ENCODE measurements at places on chromosomes 5 and 9.

DNA sequence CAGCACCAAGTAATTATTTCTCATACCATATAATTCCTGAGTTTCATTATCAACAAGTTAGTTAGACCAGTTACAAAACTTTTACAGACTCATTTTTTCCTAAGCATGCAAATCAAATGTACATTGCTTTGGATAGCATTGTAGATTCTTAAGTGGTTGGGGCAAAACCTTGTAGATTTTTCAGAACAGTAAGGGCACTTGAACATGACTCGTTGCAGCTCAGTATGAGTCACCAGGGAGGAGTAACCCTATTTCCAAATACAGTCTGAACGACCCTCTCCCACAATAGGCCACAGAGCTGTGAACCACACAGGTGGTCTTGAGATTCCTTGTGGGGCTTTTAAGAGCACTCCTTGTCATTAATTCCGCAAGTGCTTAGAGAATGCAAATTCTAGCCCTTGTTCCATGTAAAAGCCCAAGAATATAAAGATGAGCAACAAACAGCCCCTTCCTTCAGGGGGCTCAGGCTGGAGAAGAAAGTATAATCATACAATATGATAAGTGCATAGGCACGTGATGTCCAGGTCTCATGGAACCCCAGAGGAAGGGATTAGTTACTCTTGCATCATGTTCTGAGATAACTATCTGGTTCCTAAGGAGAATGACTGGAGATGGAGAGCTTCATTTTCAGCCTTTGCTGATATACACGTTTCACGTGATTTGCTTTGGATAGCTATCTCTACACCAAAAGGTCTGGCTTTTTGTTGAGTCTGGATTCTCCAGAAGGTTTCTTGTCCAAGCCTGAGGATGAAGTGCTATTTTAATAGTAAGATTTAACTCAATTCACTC lies 295.7 kb downstream of the KCNN2 start:
- DNase-seq = no peak

GRCh38 chr9:8651846-8652215 lies 852.3 kb upstream of the DMAC1 start:
- DNase-seq = no peak

DNA sequence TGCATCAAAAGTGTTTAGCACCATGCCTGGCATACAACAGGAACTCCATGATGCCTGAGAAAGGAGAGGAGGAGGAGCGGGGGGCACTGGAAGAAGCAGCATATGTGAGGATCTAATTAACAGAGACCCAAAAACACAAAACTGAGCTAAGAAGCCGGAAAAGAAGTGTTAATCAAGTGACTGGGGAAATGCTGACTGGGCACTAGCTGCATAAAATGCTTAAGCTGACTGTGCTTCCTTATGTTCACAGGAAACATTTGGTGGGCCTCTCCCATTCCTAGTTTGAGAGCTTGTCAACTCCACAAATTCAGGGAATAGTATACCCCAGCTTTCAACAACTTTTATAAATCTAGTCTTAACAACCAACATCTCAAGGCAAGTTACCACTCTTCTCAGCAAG lies 26.6 kb downstream of the DEPDC1B start:
- DNase-seq = no peak

DNA sequence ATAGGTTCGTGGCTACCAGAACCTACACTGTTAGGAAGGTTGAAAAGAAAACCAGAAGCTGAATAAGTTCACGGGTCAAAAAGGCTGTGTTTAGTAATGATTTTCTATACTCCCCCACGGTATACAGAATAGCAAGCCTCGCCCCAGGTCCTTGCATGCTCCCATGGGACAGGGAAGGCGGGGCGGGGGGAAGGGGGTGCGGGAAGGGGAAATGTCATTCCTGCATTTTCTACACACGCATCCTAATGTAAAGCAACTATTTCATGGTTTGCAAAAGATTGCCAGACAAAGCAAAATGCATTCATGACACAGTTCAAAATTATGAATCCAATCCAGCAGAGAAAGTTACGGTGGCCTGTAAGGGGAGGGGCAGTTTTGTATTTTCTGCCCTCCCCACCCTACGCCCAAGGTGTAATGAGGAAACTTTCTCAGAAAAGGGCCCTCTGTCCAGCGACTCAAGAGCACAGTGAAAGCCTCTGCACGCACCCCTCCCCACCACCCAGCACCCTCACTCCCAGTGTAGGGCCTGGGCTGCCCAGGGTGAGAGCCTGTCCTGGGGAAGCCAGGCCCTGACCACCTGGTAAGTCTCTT lies 105.2 kb downstream of the ROR2 start:
- no peak for DNase-seq

- DNase-seq = peak; percentile 55
Observed at GRCh38 chr5:77645158-77645994, 6.9 kb upstream of the OTP start.

DNA sequence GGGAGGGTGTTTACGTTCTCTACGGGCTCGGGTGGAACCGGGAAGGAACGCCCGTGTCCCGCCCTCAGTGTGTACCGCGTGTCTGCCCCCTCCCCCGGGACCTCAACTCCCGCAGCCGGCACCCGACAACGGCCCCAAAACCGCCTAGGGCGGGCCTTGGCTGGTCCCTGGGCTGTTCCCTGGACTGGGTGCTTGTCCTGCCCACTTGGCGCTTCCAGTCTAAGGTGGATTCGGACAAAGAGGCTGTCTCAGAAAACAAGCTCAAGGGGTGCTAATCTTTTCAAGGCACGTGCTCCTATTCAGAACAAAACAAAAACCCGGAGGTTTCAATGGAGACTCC lies 379 bp upstream of the CLK4 start:
- no peak for DNase-seq

DNA sequence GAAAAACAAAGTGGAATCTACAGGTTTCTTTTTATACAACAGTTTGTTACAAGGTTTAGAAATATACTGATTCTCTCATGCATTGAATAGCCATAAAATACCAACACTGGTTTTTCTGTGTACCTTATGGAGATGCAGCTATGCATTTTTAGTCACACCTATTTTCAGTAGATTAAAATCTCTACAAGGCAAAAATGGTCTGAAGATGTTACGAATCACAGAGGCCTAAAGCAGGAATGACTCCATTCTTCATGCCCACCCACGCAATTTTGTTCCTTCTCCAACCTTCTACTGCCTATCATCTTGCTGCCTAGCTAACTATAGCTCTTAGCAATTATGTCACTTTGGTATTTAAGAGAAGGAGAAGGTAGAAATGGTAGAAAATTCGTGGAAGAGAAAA lies 9.9 kb downstream of the PLK2 start:
- DNase-seq = no peak

DNA sequence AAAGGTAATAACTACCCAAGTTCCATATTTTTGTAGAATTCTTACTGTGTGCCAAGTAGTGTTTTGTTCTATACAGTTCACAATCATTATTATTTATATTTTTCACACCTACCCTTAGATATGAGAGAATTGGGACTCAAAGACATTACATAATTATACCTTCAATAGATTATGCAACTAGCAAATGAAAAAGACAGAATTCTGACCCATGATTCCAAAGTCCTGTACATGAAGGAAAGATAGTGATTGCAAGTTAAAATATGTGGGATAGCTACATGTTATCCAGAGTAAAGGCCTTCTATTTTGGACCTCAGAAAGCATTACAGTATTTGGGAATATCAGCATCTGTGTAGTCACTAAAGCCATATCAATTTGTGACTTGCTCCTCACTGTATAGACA lies 581.0 kb downstream of the ELAVL2 start:
- no peak for DNase-seq

- DNase-seq = no peak
Observed at GRCh38 chr5:56984445-56984844, 32.5 kb upstream of the MIER3 start.

DNA sequence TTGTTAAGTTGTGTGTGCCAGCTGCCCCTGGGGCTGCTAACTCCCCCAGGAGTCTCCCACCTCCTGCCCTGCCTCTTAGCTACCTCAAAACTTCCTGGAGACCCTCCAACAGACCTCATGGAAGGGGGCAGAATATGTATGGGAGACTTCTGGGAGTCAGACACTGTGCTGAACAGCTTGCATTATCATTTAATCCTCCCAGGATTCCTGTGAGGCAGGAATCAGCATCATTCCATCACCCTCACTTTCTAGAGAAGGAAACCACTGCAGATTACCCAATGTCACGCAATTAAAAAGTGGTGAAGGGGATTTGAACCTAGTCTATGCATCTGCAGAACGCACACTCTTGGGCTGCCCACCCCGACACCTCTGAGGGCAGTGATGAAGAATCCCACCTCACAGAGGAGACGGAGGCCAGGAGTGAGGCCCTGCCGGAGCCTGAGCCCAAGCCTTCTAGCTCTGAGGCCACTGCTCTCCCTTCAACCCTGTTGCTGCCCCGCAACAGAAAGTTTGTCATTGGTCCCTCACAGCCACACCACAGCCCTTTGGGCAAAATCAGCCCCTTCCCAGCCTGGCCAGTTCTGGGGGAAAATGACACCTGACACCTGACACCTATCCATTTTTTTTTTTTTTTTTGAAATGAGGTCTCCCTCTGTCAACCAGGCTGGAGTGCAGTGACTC lies 30.3 kb upstream of the IL17B start:
- no peak for DNase-seq

- DNase-seq = no peak
Observed at GRCh38 chr9:116550696-116551436, 136.2 kb upstream of the TRIM32 start.

DNA sequence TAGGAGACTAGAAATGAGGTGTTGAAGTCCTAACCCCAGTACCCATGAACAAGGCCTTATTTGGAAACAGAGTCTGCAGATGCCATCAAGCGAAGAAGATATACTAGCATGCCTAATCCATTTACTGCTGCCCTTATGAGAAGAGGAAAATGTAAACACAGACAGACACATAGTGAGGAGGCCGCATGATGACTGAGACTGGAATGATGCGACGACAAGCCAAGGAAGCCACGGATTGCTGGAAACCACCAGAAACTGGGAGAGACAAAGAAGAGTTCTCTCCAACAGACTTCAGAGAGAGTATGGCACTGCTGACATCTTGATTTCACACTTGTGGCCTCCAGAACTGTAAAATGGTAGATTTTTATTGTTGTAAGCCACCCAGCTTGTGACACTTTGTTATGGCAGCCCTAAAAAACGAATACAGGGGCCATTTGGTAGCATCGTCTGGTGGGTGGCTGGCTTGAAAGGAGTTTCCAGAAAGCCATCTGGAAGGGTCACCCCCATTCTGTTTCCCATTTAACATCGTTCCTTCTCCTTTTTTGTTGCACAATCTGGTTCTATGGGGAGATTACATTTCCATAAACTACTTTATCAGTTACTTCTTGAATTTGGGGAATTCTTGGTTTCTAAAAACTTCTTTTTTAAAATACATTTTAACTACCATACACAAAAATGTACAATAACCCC lies 193.1 kb downstream of the HSD17B3 start:
- DNase-seq = no peak

- DNase-seq = no peak
Observed at GRCh38 chr5:73722231-73722630, 96.2 kb downstream of the ARHGEF28 start.

GRCh38 chr5:42434047-42434724 lies 10.9 kb downstream of the GHR start:
- no peak for DNase-seq

DNA sequence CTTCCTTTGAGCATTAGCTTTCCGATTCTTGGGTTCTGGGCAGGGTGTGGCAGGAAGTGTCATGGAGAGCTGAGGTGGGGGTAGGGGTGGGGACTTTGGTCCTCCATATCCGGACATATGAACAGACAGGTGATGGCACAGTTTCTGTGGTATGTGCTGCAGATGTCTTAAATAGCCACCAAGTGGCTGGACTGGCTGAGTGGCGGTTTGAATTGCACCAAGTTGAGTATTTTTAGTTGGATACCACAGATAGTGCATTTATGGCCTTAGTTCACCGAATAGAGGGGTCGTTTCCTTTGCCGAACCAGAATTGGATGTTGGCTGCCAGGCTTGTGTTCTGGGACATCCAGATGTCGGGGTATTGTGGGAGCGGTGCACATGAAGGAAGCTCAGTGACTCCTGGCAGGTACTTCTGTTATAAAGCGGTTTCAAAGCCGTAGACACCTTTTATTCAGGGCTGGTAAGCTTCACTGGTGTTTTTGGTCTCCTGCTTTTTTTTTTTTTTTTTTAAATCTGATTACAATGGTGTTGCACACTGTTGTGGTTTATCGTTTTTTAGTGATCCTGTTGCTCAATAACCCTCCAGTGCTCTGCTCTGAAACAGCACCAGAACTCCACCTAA lies 15.1 kb upstream of the TNFAIP8 start:
- peak; percentile 87 for DNase-seq

DNA sequence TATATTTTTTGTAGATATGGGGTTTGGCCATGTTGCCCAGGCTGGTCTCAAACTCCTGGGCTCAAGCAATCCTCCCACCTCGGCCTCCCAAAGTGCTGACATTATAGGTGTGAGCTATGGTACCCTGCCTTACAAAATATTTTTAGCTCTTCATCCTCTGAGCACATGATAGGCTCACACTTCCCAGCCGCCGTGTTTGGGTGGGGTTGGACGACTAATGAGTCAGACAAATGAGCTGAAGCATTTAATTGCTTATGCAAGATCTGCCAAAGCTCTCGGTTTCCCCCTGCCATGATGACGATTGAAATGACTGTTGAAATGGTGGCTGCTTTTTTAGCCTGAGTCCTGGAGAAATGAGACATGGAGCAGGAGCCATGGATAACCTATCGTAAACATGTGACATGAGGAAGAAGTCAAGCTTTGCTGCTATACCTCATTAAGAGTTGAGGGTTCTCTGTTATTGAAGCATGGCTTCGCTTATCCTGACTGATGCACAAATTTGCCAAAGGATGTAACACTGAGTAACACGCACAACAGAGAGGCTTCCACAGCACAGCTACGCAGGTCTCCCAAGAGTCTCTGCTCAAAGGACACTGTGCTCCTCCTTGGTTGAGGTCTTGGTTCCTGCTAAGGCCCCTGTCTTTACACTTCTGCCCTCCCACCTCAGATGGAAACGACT lies 48.2 kb upstream of the GFPT2 start:
- DNase-seq = no peak

GRCh38 chr9:126647585-126648411 lies 34.1 kb downstream of the LMX1B start:
- DNase-seq = no peak

- DNase-seq = peak; percentile 30
Observed at GRCh38 chr5:171409164-171410136, 10.0 kb upstream of the FGF18 start.

- DNase-seq = no peak
Observed at GRCh38 chr5:113187906-113188305, 211.3 kb downstream of the DCP2 start.

DNA sequence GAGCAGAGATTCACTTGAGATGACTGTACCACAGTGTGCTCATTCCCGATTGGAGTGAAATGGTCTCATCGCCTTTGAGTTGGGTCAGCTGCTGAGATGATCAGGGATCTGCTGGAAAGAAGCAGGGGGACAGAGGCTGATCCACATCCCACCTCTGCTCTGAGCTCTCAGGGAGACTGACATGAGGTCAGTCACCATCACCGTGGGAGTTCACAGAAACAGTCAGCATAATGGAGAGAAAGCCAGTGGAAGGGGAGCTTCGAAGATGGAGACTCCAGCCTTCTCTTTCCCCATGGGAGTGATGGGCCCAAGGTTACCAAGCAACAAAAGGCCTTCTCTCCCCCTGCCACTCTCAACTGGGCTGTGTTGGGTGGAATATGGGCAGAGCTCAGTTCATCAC lies 276.4 kb downstream of the CDK5RAP2 start:
- DNase-seq = no peak

GRCh38 chr5:91976451-91976850 lies 593.3 kb upstream of the ARRDC3 start:
- DNase-seq = no peak

All from NAMALWA (cell line).